ENCODE measurements at places on chromosomes 5 and 9. TPM values are rescaled to one million over a fixed set of nuclear protein-coding genes. Genes with fewer than 3 reads are reported as not detected.

BBLN gene
- total RNA-seq, result 729 TPM

DNA sequence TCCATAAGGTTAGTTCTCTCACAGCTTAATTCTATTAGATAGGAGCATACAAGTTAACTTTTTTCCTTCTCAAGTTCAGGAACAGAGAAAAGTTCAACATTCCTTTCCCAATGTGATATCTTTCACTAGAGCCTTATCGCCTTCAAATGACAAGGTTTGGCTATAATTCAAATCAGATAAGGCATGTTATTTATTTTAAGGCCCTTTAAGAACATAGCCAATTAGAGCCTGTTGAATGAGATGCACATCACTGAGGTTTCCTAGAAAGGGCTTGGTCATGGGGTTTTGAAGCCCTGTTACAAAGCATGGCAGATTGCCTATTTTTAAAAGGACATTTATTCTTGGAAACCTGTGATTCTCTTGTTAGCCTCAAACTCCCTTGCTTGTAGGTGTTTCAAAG lies 123.4 kb downstream of the BASP1 start:
- DNase-seq, result peak; percentile 72

SPATA31D4 gene
- total RNA-seq, result not detected

DNA sequence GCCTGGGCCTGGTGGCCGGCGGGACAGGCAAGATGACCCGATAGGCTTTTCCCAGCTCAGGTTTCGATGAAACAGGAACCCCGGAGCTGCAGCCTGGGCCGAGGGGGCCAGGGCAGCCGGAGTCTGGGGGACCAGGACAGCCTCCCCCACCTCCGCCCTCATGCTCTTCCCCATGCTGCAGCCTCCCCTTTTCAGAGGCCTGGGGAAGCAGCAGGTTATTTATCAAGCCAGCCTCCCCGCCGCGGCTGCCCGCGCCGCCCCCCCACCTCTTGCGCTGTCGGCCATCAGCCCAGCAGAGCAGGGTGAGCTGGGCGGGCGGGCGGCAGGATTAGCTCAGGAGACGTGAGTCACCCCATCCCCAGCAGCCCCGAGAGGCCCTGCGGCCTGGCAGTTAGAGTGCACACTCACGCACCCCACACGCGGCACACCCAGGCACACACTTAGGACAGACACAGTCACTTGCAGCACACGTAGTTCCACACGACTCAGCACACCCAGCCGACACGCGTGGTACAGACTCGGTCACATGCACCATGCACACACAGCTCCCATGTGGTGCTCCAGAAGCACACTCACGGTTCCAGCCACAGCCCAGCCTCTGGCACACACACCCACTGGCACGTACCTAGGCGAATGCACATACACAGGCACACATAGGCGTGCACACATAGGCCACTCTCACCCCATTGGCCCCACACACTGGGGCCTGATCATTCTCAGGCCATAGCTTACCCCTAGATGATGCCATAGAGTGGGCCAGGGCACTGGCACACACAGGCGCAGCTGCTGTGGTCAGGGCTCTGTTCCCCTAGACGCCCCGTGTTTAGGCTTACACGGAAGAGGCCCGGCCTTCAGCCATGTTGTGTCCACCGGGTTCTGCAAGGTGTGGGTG lies 13.0 kb downstream of the CXXC5 start:
- DNase-seq, result no peak

DNA sequence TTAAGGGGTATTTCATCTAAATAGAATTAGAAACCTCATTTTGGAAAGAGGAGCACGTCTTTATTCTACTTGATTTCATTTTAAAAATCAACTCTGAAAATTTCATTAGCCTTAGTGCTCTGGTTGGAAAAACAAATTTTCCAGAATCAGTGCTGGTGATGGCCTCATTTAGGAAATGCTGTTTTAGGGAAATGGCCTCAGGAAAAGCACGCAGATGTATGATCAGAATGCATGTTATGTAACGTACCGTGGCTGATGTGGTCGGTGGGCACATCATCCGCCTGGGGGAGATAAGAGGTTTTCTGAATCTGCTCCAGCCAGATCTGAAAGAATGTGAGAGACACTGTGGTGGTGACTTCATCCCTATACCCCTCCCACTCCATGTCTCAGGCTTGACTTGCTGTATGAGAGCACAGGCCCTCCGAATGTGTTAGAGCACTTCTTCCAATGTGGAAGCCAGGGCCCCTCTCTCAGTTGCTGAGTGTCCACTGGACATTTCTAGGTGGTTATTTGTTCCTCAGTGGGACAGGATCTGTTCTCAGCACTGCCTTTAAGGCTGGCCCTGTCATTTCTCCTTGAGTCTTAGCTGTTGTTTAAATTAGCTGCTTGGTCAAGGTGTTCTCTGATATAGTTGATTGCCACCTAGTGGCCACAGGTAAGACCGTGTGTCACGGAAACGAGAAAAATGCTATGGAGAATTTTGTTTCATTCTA lies 96.5 kb downstream of the ARHGAP26 start:
- DNase-seq, result peak; percentile 78

GRCh38 chr9:73180403-73180802 lies 28.7 kb downstream of the ANXA1 start:
- DNase-seq, result peak; percentile 60

DNA sequence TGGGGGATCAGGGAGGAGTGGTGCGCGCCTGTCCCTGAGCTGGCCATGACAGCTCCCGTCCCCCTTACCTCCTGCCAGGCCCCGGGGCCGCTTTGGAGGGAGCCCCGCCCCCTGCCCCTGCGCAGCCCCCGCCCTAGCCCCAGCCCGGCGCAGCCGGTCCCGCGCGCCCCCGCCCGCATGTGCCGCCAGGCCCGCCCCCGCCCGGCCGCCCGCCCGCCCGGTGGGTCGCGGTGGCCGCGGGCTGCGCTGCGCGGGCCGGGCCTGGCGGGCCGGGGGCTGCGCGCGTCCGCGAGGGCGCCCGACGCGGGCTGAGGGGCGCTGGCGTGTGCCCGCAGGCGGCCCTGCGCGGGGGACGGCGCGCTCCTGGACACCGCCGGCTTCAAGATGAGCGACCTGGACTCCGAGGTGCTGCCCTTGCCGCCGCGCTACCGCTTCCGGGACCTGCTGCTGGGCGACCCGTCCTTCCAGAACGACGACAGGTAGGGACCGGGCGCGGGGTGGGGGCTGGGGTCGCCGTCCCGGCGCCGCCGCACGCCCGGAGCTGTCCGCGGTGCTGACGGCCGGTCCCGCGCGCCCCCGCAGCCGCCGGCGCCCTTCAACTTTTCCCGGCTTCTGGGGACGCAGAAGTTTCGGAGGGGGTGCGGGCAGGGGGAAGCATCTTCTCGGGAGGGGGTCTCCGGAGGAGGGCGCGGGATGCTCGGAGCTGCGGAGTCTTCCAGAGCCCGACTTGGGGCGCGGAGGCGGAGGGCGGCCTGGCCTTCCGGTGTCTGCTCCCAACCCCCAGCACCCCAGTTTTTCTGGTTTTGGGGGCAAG lies 12.5 kb downstream of the KCNT1 start:
- DNase-seq, result peak; percentile 73

MBLAC2 gene
- 8.2 TPM for total RNA-seq

PCA3 gene
- total RNA-seq, result not detected

KLHL9 gene
- total RNA-seq, result 22.6 TPM

GRCh38 chr5:100517301-100517974 lies 17.7 kb upstream of the FAM174A start:
- no peak for DNase-seq

- no peak for DNase-seq
Observed at GRCh38 chr5:42593591-42593990, 163.0 kb upstream of the CCDC152 start.

DNA sequence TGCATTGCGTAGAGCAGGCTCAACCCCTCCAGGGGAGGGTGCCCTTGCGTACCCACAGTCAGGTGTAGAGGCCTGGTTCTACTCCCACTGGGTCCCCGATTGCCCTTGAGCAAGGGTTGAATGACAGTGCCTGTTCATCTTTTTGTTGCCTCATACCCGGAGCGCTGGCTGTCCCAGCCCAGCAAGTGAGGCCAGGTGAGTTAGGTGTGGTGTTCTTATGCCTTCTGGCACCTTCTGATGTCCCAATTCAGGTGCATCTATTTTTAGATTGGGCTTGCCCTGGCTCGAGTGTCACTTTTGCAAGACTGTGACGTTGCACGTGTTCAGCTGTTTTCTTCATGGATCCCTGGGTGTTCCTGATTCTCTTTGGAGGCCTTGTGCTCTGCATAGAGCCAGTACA lies 257.8 kb downstream of the GOLPH3 start:
- no peak for DNase-seq

DNA sequence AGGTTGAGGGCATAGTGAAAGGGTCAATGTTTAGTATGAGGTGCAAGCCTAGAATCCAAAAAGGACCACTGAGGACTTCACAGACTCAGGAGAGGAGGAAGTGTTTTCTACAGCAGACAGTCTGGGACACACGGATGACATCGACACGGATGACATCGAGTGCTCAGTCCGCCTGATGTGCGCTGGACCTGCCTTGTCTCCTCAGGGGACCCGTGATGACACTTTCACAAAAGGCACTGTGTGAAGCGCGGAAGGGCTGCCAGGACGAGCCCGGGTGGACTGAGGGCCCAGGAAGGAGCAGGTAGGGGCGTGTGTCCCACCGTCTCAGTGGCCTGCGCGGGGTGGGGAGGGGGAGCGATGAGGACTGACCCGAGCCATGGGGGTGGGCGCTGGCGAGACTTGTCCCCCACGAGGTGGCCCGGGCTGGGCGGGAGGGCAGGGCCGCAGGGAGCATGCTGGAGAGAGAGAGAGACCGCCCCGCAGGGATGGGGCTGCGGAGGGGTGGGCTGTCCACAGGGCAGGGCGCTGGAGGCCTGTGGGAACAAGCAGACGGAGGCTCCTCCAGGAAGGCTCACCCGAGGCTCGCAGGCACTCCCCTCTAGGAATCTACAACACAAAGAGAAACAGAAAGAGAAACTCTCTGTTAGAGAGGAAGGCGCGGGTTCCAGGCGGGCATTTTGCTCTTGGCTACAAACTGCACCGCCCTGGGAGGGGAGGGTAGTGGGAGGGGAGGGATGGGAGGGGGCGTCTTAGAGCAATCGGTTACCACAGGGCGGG lies 54.9 kb downstream of the USP20 start:
- DNase-seq, result no peak

GRCh38 chr9:101028346-101029314 lies at the start of gene PLPPR1:
TSS of gene PLPPR1 (plus strand) at chr9:101028727.
- peak; percentile 76 for DNase-seq

DNA sequence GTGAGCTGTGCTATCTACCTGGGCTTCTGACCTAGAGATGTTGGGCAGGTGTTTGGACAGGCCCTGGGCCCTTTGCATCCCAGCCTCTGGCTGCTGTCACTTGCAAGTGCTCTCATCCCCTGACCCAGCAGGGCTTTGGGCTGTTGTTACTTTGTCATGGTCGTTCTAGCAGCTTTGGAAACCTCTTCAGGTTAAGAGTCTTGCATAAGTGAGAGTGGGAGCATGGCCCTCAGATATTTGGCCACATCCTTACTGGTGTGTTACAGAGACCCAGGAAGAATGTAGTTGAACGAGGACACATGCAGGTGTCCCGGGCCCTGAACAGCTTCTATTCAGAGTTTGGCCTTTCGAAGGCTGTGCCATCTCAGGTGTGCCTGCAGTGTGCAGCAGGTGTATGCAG lies 4.5 kb downstream of the TENT4A start:
- no peak for DNase-seq

GRCh38 chr5:127352068-127352467 lies 61.5 kb downstream of the MEGF10 start:
- DNase-seq, result no peak

MUSK gene
- total RNA-seq, result not detected

Data from cardiac muscle cell (in vitro differentiated cells and primary cell).